ENCODE measurements at places on chromosomes 13 and 19.
A peak's percentile ranks its signal among the peaks of the same experiment; 100 is the strongest.

DNA sequence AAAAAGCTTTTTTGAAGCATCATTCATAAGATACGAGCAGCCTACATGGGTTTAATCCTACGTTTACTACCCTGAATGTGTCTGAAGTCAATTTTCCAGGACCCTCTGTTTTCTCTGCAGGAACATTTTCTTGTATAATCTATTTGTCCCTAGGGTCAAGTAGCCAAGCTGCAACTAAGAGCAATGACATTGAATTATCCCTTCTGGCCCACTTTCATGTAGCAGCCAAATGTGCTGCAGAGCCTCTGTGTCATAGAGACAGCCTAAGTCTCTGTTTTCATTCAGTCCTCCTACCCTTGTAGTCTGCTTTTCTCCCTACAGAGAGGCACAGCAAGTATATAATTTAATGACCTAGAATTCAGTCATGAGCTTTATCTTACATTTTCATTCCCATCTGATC lies 82.1 kb downstream of the ZAR1L start:
- peaks cover 6% of the 10 kb centered on the region for H3K4me1 ChIP-seq
- no peaks in the 10 kb centered on the region for H3K27me3 ChIP-seq
- H3K36me3 ChIP-seq, result peaks cover 4% of the 10 kb centered on the region
- no peak overlapping the region for H3K27ac ChIP-seq
- no peak for DNase-seq

DNA sequence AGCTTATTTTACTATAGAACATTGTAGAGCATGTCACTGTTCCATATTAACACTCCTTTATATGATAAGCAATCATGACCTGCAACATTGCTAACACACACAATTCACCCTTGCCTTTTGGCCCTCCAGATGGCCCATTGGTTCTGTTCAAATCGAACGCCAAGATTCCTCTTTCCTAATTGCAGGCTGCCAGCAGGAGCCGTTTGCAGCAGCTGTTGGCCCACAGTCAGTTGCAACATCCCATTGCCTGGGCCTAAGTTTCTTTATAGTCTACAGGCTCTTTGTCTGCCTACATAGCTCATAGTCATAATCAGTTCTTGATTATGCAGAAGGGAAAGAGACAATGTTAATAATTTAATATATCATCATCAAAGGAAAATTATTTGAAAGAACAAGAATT lies 37.6 kb downstream of the KCTD12 start:
- no peaks in the 10 kb centered on the region for H3K4me1 ChIP-seq
- no peak for DNase-seq
- H3K4me3 ChIP-seq, result no peak overlapping the region
- H3K36me3 ChIP-seq, result no peaks in the 10 kb centered on the region

GRCh38 chr19:35856546-35857149 lies at the start of gene KIRREL2:
KIRREL2 (plus strand) TSS chr19:35856911; CDS start chr19:35857120, 209 bp downstream.
- no peak within 1 kb of the TSS for H3K27ac ChIP-seq
- H3K4me3 ChIP-seq, result peak within 1 kb of the TSS; percentile 74
- H3K27me3 ChIP-seq, result peaks cover 82% of the 10 kb centered on the region
- no peaks in the 10 kb centered on the region for H3K36me3 ChIP-seq
- peaks cover 15% of the 10 kb centered on the region for H3K4me1 ChIP-seq
- peak; percentile 72 for DNase-seq

- no peaks in the 10 kb centered on the region for H3K4me1 ChIP-seq
- no peak for DNase-seq
- H3K4me3 ChIP-seq, result no peak overlapping the region
- H3K27ac ChIP-seq, result no peak overlapping the region
- H3K27me3 ChIP-seq, result no peaks in the 10 kb centered on the region
- peaks cover 61% of the 10 kb centered on the region for H3K36me3 ChIP-seq
Measured at GRCh38 chr13:95106562-95106961, 194.7 kb downstream of the ABCC4 start.

GRCh38 chr13:25352230-25352629 lies 19.5 kb upstream of the ATP8A2 start:
- H3K36me3 ChIP-seq, result no peaks in the 10 kb centered on the region
- H3K4me3 ChIP-seq, result no peak overlapping the region
- H3K27ac ChIP-seq, result no peak overlapping the region
- no peaks in the 10 kb centered on the region for H3K4me1 ChIP-seq

GRCh38 chr19:39171479-39172465 lies 25.0 kb upstream of the NCCRP1 start:
- H3K4me3 ChIP-seq, result no peak overlapping the region
- peaks cover 37% of the 10 kb centered on the region for H3K36me3 ChIP-seq
- DNase-seq, result no peak

DNA sequence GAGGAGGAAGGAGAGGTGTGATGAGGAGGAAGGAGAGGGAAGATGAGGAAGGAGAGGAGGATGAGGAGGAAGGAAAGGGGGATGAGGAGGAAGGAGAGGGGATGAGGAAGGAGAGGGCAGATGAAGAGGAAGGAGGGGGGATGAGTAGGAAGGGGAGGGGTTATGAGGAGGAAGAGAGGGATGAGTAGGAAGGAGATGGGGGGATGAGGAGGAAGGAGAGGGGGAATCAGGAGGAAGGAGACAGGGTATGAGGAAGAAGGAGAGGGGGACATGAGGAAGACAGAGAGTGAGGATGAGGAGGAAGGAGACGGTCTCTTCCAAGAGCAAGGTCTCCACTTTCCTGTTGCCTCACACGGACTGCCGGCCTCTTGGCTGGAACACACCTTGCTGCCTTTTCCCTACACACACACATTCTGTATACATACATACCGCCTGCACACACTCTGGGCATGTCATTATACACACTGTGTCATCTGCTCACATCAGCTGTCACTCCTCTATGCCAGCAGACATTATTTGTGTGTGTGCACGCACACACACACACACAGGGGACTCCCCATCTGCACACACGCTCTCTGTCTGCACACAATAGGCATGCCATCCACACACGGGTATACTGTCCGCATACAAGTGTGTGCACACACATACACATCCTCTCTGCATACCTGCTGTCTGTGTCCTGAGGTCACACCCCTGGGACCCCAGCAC lies 11.1 kb upstream of the VSTM2B start:
- H3K4me3 ChIP-seq, result no peak overlapping the region
- peaks cover 29% of the 10 kb centered on the region for H3K27me3 ChIP-seq
- H3K27ac ChIP-seq, result no peak overlapping the region
- no peaks in the 10 kb centered on the region for H3K4me1 ChIP-seq

DNA sequence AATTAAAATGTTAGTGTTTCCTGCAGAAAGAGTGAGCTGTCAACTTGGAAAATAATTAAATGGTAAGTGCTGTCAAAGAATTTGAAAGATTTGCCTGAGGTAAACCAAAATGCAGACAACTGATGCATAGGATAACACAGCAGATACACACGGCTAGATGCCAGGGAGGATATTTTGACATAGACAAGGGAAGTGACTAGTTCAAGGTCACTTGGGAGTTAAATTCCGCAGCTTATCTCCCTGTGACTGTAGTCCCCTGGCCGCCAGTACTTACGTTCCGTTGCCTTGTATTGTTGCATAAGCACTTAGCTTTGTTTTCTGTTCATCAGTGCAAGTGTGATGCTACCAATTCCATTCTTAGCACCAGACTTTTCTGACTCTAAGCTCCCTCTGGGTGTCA lies 247.3 kb upstream of the MAB21L1 start:
- H3K27me3 ChIP-seq, result peaks cover 21% of the 10 kb centered on the region
- no peaks in the 10 kb centered on the region for H3K4me1 ChIP-seq
- no peak overlapping the region for H3K4me3 ChIP-seq
- H3K36me3 ChIP-seq, result no peaks in the 10 kb centered on the region
- H3K27ac ChIP-seq, result no peak overlapping the region

- H3K4me3 ChIP-seq, result no peak overlapping the region
- H3K36me3 ChIP-seq, result no peaks in the 10 kb centered on the region
- no peaks in the 10 kb centered on the region for H3K4me1 ChIP-seq
- no peak overlapping the region for H3K27ac ChIP-seq
- DNase-seq, result no peak
- peaks cover 2% of the 10 kb centered on the region for H3K27me3 ChIP-seq
Measured at GRCh38 chr13:78015782-78016181, 97.2 kb upstream of the EDNRB start.

GRCh38 chr19:38650172-38650775 lies 2.8 kb downstream of the ACTN4 start:
- peak overlapping the region; percentile 26 for H3K27ac ChIP-seq
- peaks cover 8% of the 10 kb centered on the region for H3K27me3 ChIP-seq
- H3K36me3 ChIP-seq, result peaks cover 49% of the 10 kb centered on the region
- peaks cover 65% of the 10 kb centered on the region for H3K4me1 ChIP-seq

DNA sequence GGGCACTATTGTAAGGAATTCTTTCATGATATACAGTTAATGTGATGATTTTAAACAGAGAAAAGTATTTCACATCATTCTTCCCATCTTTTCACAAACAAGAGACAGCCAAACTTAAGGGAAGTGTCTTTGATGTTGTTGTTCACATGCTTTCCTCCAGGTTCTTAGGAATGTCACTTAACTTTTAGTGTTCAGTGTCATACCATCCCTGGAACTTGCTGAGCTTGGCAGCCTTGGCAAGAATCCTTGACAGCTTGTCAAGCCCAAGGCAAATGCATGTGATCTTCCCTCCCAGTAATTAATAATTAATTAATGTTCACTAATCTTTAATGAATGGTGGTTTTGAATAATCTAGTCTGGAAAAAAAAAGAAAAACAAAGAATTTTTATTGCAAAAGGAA lies 727.9 kb upstream of the PRR20A start:
- no peak overlapping the region for H3K27ac ChIP-seq
- H3K4me3 ChIP-seq, result no peak overlapping the region
- no peaks in the 10 kb centered on the region for H3K36me3 ChIP-seq
- DNase-seq, result no peak
- H3K4me1 ChIP-seq, result no peaks in the 10 kb centered on the region

DNA sequence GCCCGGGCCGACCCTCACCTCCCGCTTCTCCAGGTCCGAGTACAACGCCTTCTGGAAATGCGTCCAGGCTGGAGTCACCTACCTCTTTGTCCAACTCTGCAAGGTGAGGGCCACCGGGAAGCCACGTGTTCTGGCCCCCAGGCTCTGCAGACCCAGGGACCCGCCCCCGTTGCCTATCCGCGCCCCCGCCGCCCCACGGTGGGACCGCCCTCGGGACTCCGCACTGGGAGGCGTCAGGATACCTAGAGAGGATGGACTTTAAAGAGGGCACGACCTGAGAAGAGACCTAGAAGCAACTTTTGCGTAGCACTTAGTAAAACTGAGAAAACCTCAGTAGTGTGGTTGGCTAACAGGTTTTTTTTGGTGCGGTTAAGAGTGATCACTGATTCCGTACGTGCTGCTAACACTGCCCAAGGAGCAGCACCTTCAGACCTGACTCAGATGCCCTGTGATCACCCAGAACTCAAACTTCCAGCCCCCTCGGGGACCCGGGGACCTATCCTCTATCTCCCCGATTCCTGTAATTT lies 492 bp downstream of the TMEM147 start:
- peak overlapping the region; percentile 98 for H3K27ac ChIP-seq
- H3K27me3 ChIP-seq, result no peaks in the 10 kb centered on the region
- peaks cover 48% of the 10 kb centered on the region for H3K4me1 ChIP-seq

DNA sequence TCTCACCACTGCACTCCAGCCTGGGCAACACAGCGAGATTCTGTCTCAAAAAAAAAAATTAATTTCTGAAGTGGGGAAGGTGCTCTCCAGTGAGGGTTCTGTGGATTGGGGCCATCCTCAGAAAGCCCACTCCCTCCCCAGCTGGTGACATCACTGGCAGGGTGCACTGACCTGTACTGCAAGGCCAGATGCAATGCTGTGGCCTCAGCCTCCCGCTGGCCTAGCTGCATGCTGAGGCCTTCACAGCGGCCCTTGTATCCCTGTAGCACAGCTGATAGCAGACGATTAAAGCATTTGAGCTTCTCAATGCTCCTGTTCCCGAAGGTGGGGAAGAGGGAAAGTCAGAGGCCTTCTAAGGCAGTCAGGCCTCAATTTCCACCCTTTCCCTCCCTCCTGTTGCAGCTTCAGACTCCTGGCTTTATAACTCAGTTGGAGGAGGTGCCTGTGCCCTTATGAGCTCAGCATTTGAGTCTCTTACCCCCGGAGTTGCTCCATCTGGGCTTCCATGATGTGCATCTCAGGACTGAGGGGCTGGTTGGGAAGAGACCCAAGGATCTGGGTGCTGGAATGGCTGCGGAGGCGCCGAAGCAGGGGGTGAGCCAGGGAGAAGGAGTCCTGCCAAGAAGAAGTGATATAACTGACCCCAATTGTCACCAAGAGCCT lies 5.3 kb downstream of the USHBP1 start:
- H3K27me3 ChIP-seq, result no peaks in the 10 kb centered on the region
- H3K4me1 ChIP-seq, result peaks cover 6% of the 10 kb centered on the region
- H3K27ac ChIP-seq, result no peak overlapping the region
- DNase-seq, result no peak
- no peaks in the 10 kb centered on the region for H3K36me3 ChIP-seq
- no peak overlapping the region for H3K4me3 ChIP-seq

- DNase-seq, result no peak
- no peaks in the 10 kb centered on the region for H3K36me3 ChIP-seq
- no peak overlapping the region for H3K4me3 ChIP-seq
- H3K4me1 ChIP-seq, result no peaks in the 10 kb centered on the region
Measured at GRCh38 chr13:28129911-28130693, 8.2 kb upstream of the PAN3 start.

DNA sequence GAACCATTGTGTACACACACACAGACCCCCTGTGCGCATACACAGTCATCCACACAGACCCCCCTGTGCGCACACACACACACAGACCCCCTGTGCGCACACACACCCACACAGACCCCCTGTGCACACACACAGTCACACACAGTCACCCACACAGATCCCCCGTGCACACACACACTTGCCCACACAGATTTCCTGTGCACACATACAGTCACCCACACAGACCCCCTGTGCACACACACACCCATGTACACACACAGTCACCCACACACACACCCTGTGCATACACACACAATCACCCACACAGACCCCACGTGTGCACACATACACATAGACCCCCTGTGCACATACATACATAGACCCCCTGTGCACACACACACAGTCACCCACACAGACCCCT lies 106.1 kb downstream of the HSPH1 start:
- no peak overlapping the region for H3K4me3 ChIP-seq
- peaks cover 17% of the 10 kb centered on the region for H3K27me3 ChIP-seq
- no peaks in the 10 kb centered on the region for H3K36me3 ChIP-seq
- peaks cover 12% of the 10 kb centered on the region for H3K4me1 ChIP-seq

DNA sequence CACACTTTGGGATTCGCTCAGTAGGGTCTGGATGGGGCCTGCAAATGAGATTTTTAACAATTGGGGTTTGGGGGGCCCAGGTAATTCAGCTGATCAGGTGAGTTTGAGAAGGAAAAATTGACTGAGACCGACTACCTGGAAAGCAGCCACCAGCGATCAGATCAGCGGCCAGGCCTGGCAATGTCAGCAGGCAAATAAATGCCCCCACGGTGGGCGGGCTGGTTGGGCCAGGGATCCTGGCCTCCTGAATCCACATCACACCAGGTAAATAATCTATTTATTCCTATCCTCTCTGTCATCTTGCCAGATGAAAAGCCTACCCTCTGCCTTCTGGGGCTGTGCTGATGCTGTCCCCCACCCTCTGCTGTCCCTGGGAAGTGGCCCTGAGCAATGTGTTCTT lies 9.4 kb downstream of the NAPA start:
- H3K36me3 ChIP-seq, result peaks cover 57% of the 10 kb centered on the region
- no peak for DNase-seq
- H3K27ac ChIP-seq, result no peak overlapping the region
- H3K27me3 ChIP-seq, result no peaks in the 10 kb centered on the region

DNA sequence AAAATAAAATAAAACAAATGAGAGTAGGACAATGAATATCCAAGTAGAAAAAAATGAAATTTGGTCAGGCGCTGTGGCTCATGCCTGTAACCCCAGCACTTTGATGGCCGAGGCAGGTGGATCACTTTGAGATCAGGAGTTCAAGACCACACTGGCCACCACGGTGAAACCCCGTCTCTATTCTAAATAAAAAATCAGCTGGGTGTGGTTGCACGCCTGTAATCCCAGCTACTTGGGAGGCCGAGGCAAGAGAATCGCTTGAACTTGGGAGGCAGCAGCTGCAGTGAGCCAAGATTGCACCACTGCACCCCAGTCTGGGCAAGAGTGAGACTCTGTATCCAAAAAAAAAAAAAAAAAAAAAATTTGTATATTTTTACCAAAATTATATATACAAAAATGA lies 18.2 kb upstream of the ZMYM5 start:
- no peak for DNase-seq

Measured in activated T-cell treated with anti-CD3 and anti-CD28 coated beads, Interleukin-2, amount 50 U/mL, for 24 hours (primary cell).